Right ventricle myocardium superior (tissue), 1 donor: ENCODE measurements at places on chromosomes 7 and 10. TPM values are rescaled to one million over a fixed set of nuclear protein-coding genes. Genes with fewer than 3 reads are reported as not detected.
A peak's percentile ranks its signal among the peaks of the same experiment; 100 is the strongest.

GRCh38 chr7:90064370-90064769 lies 89.9 kb upstream of the STEAP1 start:
- DNase-seq = no peak

SGCE gene
- total RNA-seq = 15.8 TPM

DNA sequence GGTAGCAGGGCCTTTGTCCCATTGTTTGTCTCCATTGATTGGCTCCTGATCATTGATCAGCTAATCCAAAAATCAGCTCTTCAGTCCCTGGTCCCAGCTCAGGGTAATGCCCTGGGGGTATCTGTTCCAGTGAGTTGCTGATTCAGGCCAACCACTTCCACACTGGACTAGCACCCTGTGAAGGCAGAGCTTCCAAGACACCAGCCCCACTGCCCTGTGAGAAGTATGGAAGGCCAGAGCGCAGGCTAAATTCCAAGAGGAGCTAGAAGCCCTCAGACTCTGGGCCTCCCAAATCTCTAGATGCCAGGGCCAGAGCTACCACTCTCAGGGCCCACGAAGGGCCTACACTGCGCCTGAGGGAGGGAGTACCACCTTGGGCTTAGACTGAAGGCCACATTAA lies 10.4 kb downstream of the TMEM72 start:
- no peak for DNase-seq

DNA sequence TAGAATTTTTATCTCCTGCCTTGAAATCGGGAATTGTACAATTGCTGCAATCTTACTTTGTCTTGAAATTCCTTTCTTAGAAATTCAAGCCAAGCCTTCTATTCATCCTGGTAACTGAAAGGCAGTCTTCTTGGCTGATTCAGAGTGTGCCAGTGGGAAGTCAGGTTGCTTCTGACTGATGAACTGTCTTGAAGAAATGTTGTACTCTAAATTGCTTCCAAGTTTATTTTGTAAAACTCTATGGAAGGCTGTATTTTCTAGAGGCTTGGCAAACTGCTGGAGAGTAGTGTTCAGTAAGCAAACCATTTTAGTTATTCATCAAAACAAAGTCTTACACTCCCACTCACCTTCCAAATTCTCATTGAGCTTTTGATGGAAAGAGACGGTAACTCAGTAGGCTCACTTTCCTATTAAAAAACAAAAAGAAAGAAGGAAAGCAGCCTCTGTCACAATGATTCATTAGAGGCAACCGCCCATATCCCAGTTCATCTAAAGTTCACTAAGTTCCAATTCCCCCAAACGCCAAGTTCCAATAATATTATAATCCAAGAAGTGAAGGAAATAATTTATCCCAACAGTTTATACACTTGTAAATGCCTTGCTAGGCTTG lies 187.9 kb upstream of the MALRD1 start:
- no peak for DNase-seq

GARIN1A gene
- total RNA-seq = 1.7 TPM

DNA sequence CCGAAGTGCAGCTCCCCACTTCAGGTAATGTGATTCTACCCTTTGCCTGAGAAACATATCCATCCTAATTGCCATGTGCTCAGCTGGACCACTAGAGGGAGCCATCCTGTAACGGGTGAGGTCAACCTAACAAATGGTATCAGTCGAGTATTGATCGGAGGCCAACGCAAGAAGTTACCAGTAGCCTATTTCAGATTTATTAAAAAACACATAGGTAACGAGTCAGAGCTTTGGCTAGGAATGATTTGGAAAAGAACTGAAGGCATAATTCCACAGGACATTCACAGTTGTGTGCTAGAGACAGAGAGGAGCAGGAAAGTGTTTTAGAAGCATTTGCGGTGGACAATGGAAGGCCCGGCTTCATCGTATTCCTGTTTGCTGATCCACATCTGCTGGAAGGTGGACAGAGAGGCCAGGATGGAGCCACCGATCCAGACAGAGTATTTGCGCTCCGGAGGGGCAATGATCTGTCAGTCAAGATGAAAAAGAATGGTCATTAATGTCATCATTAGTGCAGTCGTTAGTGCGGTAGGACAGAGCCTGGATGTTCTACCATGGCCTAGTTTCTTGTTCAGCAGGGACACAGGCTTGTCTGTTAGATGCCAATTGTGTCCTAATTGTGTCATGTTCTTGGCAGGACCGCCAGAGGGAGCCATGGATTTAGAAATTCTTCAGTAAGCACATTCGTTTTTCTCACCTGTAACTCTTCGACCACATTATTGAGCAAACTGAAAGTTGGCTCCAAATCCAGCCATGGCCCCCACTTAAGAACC lies 17.5 kb downstream of the ACTA2 start:
- peak; percentile 73 for DNase-seq

DNA sequence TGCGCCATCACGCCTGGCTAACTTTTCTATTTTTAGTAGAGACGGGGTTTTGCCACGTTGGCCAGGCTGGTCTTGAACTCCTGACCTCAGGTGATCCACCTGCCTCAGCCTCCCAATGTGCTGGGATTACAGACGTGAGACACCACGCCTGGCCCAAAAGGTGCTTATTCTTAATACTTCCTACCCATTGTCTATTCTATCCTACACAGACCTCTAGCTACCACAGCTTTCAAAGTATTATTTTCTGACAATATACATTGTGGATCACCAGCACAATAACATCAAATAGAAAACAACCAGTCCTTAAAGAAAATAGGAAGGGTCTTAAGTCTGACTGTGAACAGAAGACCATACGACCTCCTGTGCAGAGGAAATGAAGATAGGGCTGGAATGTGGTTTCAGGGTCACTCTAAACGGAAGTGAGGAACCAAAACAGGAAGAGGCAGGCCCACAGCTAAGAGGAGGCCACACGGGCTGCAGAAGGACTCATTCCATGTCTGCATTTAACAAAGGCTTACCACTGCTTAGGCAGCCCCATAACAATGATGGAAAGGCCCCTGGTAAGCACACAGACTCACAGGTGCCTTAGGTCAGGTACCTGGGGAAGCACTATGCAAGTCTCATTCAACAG lies 115.2 kb downstream of the ZFAND4 start:
- DNase-seq = no peak

DNA sequence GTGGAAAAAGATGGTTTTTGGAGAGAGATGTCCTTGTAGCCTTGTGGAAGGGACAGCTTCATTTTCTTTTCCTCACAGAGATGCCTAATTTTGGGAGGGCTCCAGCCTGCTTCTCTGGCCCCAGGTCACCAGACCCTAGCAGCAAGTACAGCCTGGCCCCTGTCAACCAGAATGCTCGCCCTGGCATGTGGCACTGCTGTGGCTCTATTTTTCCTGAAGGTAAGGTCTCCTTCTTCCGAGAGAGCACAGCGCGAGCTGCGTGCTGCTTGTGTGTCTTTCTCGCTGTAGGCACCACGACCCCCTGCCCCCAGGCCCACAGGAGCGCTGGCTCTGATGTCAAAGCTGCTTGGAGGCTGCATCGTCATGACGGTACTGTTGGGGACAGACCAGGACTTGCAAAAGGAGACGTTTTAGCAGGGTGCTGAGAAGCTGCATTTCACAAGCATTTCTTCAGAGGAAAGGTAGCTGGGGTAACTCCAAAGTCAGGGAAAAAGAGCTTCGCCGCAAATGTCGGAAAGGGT lies 58.7 kb downstream of the CLEC2L start:
- no peak for DNase-seq

DNA sequence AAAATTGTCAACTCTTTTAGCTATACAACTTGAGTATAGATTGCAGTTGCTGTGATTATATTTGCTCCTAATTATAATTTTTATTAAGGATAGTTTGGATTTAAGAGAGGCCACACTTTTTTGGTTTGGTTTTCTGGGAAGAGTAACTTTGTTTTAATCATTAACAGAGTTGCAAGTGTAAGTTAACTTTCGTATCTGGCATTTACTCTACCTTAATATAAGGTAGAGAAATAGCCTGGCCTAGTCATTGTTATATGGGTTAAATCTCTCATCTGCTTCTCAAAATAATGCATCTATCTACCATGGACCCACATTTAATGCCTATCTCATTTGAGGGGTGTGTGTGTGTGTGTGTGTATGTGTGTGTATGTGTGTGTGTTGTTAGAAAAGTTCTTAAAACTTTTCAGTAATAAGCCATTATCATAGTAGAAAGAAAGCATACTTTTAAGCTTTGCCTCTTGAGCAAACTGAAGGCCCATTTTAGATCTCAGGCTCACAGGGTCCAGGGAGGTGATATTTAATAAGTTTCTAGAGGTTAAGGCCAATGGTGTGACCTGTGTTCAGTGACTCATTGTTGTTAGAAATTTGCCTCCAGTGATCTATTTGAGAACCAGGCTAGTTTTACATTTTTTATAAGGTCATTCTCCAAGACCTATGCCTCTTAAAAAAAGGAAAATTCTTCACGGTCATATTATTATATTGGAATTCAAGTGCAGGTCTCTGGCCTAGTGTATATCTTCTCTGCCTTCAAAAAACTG lies 10.9 kb upstream of the TEX47 start:
- DNase-seq = no peak

- DNase-seq = no peak
These were observed 49.9 kb downstream of the COA1 start for GRCh38 chr7:43679210-43680068.

GRCh38 chr10:7488418-7488829 lies 77.6 kb upstream of the SFMBT2 start:
- DNase-seq = no peak

DNA sequence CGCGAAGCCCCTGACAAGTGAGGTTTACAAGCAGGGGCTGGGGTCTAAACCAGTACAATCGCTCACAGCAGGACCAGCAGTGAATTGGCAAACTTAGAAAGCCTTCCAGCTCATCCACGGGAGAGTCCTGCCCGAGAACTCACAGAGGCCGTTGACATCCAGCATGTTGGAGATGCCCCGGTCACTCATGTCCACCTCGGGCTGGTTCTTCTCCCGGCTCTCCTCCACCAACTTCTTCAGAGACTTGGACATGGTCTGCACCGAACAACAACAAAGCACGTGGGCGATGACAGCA lies 447 bp downstream of the RSU1 start:
- no peak for DNase-seq

C10orf67 gene
- total RNA-seq = 0.54 TPM

OR6V1 gene
- not detected for total RNA-seq

GRCh38 chr10:73969224-73969841 lies 28.6 kb upstream of the VCL start:
- no peak for DNase-seq

TMEM196 gene
- total RNA-seq = not detected

C10orf95 gene
- total RNA-seq = not detected

DNA sequence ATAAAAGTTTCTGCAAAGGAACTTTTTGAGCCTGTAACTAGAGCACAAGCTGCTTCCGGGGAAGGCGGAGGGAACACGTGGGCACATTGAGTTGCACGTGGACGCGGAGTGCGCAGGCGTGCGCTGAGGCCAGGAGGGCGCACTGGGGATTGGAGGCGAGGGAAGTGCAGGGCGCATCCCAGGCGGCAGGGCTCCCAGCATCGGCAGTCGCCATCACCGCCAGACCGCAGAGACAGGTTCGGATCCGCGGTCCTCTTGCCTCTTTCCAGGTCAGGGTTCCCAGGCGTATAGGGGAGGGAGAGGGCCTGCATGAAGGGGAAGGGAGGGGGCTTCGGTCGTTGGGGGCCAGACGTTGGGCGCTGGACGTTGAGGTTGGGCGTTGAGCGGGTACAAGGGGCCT lies at the start of gene TDRD1:
Gene TDRD1, plus strand, starts transcription at position 206 of the 400 bp plus-strand sequence. CDS start 8,479 bp downstream, outside the sequence.
- DNase-seq = peak; percentile 51

DNA sequence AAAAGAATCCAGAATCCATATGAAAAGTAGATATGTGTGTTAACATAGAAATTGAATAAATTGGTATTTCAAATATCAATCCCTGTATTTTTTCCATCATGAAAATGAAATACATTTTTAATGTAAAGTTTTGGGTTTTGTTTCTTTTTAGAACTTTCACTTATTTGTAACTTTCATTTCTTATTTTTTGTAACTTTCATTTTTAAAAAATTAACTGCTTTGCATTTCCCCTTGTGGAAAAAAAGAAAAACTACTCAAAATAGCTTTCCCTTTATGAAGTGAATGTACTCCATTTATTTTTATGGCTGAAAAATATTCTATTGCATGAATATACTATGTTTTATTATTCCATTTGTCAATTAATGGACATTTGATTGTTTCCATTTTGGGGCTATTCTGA lies 75.6 kb upstream of the SMNDC1 start:
- no peak for DNase-seq

DEPP1 gene
- total RNA-seq = 35.1 TPM

- DNase-seq = no peak
These were observed 160.0 kb upstream of the INSYN2A start for GRCh38 chr10:127356360-127356759.

DNA sequence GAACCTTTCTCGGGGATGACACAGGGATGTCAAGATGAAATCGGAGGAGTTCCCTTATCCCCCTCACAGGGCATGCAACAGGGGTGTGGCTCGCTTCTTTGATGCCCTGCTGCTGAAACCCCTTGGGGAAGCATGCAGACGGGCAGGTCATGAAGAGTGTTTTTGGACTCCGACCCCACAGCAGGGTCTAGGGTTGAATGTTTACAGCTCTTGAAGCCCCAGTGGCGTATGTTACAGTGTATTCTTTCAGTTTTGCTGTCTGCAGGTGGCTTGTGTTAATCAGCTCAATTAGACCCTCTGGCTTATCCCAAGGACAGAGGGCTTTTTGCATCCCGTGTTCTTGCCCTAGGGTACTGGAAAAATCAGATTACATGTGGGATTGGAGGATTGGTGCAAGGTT lies 446.5 kb downstream of the LRMDA start:
- DNase-seq = no peak

DNA sequence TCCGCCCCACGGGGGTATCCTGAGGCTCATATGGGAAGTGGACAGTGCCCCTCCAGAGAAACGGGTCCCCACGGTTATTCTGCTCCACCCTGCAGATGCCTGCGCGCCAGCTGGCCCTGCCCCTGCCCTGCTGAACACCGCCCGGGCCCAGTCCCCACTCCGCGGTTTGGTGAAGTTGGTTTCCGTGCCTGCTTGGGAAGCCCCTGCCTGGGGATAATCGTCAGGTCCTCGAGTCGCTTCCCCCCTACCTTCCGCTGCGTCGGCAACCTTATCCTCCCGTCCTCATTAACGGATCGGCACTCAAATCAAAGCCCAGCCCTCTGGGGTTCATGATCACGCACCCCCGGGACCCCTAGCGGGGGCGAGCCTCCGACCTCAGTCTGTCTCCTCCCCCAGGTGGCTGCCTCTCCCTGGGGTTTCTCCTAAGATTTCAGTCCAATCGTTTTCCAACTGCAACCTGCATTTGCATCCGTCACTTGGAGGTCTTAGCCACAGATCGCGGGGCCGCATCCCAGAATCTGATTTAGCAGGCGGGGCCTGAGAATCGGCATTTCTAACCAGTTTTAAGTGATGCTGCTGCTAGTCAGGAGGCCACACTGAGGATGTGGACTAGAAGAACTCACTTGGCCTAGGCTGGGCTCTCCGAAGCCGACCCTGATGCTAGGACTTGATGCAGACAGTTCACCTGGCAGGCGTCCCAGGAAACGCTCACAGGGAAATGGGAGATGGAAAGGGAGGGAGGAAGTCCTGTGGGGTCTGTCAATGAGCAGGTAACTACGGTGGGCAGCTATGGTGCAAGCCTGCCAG lies 27.6 kb downstream of the WDR86 start:
- DNase-seq = no peak
